Effector CD4-positive, alpha-beta T cell (primary cell): ENCODE measurements at places on chromosomes 1 and 21.

- no peak for DNase-seq
These were observed 52.1 kb downstream of the SYDE2 start for GRCh38 chr1:85148524-85149250.

- DNase-seq: no peak
These were observed 14.8 kb upstream of the CACYBP start for GRCh38 chr1:174984952-174985351.

DNA sequence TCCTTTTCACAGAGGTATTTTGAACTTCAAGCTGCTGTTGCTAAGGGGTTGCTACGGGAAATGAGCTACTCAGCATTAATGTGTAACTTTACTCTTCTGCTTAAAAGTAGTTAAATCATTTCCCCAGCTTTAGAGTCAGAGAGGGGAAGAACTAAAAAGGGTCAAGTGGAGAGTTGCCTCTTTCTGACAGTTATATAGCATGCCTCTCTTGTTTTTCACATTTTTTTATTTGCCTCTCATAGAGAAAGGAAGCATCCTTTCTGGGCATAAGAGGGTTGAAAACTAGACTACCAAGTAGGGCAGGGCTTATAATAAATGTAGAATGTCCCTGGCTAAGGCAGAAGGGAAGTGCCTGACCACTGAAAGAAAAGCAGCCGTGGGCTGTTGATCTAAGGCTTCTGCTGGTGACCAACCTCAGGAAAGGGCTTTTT, 10.1 kb upstream of the ELAVL4 start:
- no peak for DNase-seq

GRCh38 chr21:44973598-44973997, 33.8 kb downstream of the SLX9 start:
- DNase-seq: no peak

DNA sequence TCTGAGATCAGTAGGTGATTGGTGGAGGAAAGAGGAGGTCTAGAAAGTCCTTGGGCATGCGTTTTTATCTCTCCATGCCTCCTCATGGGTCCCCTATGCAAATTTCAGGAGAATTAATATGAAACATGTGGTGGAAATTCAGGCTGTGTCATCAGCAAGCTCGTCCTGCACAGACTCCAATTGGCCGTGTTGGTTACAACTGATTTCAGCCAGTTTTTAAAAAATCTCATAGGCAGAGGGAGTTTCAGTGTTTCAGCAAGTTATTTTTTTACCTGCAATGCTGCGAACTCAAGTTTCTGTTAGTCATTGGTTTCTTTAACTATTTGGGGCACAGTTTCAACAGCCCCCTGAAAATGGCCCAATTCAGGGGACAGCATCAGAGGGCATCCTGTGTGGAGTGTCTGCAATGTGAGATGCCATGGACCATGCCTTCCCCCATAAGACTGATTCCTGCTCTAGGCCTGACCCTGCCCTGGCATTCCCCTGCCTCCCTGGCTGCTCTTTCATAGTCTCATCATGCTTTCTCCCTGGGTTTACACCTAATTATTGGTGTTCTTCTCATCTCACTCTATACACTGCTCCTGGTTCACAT, 59.9 kb downstream of the C1orf198 start:
- DNase-seq: no peak

GRCh38 chr1:2492091-2492490, 16.0 kb downstream of the PLCH2 start:
- no peak for DNase-seq

GRCh38 chr21:46385846-46386733, 62.1 kb downstream of the PCNT start:
- no peak for DNase-seq

GRCh38 chr1:1181129-1181937, 7.7 kb downstream of the TTLL10 start:
- no peak for DNase-seq

DNA sequence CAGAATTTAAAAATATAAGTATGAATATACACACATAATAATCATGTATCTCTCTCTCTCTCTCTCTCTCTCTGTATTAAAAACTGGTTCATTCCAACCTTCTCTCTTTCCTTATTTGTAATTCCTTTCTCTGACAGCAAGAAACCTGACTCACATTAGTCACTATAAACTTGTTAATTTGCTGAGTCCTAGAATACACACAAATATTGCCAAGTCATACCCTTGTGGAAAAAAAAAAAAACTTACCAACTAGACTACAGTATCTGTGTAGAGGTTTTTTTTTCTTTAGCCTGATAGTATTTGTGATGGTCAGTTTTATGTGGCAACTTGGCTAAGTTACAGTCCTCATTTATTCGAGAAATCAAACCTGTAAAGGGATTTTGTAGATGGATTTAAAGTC, 26.3 kb upstream of the NHLH2 start:
- no peak for DNase-seq

DNA sequence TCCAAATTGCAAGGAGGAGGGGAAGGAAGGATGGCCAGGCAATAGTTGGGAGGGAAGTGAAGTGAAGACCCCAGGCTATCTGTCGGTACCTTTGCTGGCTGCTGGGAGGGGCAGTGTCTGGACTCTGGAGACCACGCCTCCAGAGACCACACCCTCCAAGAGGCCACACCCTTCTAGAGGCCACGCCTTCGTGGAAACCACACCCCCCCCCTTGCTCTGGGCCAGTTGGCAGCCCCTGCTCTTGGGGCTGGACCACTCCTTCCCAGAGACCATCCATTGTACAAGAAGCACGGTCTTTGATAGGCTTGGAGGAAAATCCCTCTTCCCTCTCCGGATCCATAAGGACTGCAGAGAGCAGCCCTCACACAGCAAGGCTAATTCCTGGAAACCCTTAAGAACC, 73.1 kb downstream of the RYR2 start:
- no peak for DNase-seq

DNA sequence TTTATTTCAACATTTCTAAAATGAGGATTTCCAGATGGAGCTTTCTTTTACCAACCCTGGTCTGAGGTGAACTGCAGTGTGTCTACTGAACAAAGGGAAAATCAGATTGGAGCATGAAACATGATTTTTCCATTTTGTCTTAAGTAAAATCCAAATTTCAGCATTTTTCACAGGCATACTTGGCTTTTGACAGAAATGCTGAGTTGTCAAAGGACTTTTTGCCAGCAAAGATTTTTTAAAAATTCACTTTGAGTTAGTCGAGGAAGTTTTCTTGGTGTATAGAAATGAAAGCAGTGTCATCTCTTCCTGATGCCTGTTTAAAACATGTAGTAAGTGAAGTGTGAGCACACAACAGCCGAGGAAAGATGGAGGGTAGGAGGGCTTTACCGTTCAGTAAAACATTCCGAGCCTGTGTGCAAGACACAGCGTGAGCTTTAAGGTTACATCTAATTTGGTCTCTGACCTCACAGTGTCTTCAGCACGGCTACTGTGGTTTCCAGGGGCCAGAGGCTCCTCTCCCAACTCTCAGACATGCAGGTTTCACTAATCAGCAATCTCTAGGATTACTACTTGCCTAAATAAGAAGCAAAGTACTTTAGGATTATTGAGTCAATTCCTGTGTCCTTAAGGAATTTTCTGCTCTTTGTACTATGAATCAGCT, 45.9 kb downstream of the SAMD13 start:
- DNase-seq: no peak

GRCh38 chr1:78240755-78241154, 195.0 kb downstream of the GIPC2 start:
- no peak for DNase-seq

DNA sequence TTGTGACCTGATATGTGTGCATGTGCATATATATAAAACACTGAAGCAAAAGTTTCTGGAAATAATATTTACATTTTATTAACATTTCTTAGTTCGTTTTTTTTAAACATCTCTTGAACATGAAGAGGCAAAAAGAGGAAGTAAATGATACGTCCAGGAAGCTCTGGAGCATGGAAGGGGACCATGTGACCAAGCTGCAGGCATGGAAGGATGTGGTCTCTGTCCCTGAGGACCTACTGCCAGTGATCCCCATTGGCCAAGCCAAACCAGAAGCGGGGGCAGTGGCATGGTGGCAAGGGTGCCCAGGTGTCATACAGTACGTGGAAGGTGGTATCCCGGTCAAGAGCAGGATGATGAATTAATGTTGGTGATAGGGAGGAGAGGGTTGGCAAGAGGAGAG, 268.3 kb upstream of the PROX1 start:
- DNase-seq: no peak

DNA sequence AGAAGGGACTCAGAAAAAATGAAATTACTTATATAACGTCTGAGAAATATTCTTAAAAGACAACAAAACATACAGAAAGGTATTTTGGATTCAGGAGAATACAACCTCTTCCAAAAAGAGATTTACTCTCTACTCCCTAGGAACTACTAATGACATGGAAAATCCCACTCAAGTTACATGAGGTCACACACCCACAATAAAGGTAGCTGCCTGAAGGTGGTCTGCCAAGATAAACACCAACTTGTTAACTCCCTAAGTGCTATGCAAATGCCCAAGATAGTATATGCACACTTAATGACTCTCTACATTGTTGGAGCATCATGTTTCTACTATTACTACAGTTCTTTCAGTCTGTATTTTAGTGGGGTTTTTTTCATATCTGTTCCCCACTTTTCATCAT, 26.5 kb downstream of the RERE start:
- no peak for DNase-seq
